Pulmonary artery endothelial cell (primary cell): ENCODE measurements at places on chromosomes 6 and 20. TPM values are rescaled to one million over a fixed set of nuclear protein-coding genes. Genes with fewer than 3 reads are reported as not detected.

The ME1 gene
- 12.7 and 16.1 TPM in 2 replicates for total RNA-seq

The MUCL3 gene
- not detected in 2 replicates for total RNA-seq

The HLA-DRA gene
- not detected in 2 replicates for total RNA-seq

The LINC00237 gene
- not detected in 2 replicates for total RNA-seq

DNA sequence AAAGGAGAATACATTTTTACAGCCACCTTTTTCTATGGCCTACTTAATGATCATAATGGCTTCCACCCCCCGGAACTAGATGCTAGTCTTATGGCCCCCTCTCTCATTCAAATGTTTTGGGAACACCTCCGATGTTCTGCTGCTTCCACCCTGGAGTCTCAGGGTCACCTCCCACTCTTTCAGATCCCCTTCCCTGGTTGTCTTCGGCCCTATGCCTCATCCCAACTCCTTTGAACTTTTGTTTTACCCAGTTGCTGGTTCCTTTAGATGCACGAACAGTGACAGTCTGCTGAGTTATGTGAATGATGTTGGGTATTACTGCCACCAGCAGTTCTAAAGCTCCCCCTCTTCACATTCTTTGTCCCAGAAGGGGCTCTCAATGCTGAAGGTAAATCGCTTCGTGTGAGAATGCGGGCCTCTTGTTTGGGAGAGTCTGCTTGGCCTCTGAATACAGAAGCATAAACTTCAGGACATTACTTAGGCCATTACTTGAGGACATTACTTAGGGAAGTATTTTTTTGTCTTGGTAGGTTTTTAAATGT, 309.1 kb downstream of the SOX4 start:
- DNase-seq = no peak
